ENCODE measurements at places on chromosomes 16 and 17.

DNA sequence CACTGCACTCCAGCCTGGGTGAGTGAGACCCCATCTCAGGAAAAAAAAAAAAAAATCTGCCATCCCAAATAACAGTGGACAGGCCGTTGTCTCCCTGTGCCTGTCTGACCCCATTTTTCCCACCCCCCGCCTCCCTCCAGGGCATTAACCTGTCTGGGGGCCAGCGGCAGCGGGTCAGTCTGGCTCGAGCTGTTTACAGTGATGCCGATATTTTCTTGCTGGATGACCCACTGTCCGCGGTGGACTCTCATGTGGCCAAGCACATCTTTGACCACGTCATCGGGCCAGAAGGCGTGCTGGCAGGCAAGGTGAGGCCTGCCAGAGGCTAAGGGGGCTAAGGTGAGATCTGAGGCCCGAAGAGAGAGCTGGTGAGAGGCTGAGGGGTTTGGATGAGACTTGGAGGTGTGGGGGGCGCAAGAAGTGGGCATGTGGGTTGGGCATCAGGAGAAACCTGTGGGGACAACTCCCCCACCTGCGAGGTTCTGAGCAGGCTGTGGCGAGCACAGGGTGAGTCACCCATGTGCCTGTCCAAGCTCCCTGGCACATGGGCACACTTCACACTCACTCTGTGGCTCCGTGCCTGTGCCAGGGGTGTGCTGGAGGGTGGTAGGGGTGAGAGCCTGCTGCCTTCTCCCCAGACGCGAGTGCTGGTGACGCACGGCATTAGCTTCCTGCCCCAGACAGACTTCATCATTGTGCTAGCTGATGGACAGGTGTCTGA, 34.7 kb downstream of the ANKRD40 start:
- DNase-seq, result no peak

DNA sequence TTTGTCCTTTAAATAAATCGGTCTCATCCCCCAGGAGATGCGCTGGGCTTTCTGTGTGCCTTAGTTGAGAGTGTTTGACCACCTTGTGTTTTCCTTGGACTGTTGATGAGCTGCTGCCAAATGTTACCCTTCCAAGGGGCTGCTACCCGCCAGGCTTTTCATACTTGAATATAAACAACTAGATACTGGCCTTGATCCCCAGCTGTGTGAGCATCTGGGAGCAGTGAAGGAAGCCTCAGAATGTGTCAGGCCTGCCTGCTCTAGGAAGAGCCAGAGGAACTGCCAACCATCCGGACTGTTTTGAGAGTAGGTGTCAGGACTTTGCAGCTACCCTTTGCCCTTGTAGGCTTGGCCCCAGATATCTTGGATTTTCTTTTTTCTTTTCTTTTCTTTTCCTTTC, 57.8 kb downstream of the LDHD start:
- no peak for DNase-seq

- DNase-seq, result no peak
Measured at GRCh38 chr16:17744921-17745572, 274.3 kb upstream of the XYLT1 start.

- no peak for DNase-seq
Measured at GRCh38 chr17:4176808-4177472, 33.9 kb downstream of the CYB5D2 start.

DNA sequence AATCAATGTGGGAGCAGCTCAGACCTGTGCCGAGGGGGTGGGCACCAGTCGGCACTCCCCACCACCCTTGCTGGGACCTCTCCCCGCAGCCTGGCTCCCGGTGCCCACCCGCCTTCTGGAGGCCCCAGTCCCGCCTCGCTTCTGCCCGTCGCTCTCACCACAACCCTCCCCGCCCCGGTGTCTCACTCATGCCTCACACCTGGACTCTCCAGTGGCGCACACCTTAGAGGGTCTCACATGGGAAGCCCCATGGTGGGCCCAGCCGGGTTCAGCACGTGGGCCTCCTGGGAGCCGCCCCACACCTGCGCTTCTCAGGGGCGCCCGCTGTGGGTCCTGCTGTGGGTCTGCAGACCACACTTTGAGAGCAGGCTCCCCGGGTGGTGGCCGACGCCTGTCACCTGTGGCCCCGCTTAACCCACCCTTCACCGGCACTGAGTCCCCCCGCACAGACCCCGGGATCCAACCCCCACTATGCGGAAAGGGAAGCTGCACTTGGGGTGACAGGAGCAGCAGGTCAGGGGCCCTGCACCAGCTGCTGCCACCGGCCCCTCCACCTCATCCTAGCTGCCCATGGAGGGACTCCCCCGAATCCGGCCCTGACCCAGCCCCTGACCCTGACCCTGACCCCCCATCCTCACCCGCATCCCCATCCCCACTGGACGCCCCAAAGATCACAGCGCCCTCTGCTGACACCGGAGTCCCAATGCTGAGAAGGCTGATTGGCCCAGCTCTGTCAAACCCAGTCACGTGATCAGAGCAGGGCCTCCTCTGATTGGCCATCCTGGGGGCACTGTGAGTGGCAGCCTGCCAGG, 27.4 kb upstream of the SLC38A10 start:
- DNase-seq, result peak; percentile 53

DNA sequence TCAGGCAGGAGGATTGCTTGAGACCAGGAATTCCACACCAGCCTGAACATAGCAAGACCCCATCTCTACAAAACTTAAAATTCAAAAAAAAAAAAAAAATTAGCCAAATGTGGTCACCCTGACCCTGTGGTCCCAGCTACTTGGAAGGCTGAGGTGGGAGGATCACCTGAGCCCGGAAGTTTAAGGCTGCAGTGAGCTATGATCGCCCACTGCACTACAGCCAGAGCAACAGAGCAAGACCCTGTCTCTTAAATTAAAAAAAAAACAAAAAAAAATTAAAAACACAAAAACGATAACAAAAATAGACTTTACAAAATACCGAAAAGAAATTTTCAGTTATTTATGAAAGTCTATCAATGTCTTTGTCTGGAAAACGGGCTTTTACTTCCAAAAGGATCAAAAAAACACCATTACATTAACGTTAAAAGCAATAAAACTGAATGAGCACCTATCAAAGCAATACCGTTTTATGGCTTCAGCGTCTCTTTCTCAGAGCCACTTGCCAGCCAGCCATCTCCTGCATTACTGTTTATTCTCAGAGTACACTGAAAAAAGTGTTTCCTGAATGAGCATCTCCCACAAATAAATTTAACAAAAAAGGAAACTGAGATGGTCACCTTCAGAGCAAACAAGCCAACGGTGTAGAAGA, 6.1 kb downstream of the USP7 start:
- no peak for DNase-seq

DNA sequence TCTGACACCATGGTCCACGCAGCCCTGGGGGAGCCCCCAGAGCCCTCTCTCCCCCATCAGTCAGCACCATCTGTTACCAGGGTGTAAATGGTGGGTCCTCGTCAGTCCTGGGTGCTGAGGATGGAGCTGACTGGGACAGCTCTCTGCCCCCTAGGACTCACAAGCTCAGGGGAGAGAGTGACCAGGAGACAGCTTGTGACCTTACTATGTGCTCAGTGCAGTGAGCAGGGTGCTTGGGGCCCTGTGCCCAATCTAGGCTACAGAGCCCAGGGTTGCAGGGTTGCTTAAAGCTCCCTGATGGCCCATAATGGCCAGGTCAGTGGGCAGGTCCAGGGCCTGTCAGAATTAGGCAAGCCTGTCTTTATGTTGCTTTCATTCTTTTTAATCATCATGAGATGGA, 11.3 kb downstream of the MMP2 start:
- DNase-seq, result no peak

GRCh38 chr16:57991551-57992059, 8.9 kb downstream of the ZNF319 start:
- no peak for DNase-seq

DNA sequence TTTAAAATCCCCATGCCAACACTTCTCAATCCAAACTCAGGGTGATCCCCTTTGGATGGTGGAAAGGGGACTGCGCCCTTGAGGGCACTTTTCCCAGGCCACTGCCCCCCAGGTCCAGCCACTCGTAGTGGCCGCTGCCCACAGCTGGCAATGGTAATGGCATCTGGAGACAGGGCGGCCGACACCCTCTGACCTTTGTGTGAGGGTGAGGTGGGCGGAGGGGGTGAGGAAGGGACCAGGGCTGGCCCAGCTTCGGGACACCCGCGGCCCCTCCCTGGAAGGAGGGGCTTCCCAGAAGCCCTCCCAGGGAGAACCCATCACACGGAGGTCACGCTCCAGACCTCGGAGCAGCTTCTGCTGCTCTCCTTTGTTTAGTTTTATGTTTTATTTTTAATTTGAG, 289.7 kb downstream of the FOXL1 start:
- no peak for DNase-seq

DNA sequence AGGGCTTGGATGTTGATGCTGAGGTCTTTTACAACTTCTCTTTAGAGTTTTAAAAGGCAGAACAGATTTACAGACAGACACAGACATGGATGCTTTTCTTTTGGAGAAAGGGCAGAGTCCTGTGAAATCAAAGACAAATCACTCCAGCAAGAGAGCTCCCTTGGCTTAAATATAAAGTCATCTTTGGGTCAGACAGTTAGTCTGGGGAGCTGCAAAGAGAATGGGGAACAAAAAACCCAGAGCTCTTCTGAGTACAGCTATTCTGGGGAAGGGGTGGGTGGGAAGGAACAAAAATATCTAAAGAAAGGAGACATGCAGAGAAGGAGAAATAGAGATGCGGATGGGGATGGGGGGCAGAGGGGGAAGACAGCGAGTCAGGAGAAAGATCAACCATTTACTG, 266.6 kb downstream of the XYLT1 start:
- no peak for DNase-seq

DNA sequence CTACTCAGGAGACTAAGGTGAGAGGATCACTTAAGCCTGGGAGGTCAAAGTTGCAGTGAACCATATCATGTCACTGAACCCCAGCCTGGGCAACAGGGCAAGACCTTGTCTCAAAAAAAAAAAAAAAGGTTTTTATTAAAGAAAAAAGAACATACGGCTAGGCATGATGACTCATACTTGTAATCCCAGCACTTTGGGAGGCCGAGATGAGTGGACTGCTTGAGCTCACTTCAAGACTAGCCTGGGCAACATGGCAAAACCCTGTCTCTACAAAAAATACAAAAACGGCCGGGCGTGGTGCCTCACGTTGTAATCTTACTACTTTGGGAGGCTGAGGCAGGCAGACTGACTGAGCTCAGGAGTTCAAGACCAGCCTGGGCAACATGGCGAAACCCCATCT, 38.4 kb downstream of the RANBP10 start:
- DNase-seq, result peak; percentile 85

GRCh38 chr17:61127960-61128359, 271.7 kb upstream of the TBX2 start:
- peak; percentile 60 for DNase-seq

- peak; percentile 25 for DNase-seq
Measured at GRCh38 chr16:69831212-69832123, 69.3 kb downstream of the WWP2 start.

DNA sequence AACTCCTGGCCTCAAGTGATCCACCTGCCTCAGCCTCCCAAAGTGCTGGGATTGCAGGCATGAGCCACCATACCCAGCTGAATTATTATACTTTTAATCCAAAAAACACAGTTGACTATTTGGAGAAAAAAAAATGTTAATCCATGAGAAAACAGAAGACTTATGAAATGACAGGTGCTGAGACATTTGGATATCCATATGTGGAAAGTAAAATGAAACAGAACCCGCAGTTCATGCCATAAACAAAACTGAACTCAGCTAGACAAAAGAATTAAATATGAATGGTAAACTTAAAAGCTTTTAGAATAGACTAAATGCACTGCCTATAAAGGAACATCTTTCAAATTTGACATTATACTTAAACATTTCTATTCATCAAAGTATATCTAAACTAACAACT, 8.2 kb upstream of the RBBP6 start:
- DNase-seq, result no peak

- peak; percentile 59 for DNase-seq
Measured at GRCh38 chr17:6510321-6510977, 45.9 kb downstream of the PITPNM3 start.

GRCh38 chr17:61390479-61390791, 9.2 kb upstream of the TBX2 start:
- DNase-seq, result no peak

DNA sequence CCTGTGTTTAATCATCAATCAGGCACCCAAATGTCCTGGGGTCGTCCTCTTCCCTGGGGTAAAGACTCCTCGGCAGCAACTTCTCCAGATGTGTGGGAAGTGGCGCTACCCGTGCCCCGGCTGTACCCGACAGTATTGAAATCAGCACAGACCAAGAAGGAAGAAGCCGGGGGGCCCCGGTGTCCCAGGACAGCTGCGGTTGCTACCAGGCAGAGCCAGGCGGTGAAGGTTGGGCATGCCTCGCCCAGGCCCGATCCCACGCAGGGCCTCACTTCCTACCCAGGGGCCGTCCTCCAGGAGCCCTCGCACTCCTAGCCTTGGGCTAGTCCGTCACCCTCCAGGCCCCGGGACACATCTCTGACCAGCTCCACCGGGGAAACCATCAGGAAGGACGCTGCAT, 9.0 kb upstream of the CCDC154 start:
- DNase-seq, result no peak

- DNase-seq, result peak; percentile 56
Measured at GRCh38 chr16:50153596-50154419, 702 bp downstream of the TENT4B start.

GRCh38 chr17:48954300-48954755, 9.7 kb upstream of the SNF8 start:
- DNase-seq, result peak; percentile 79

DNA sequence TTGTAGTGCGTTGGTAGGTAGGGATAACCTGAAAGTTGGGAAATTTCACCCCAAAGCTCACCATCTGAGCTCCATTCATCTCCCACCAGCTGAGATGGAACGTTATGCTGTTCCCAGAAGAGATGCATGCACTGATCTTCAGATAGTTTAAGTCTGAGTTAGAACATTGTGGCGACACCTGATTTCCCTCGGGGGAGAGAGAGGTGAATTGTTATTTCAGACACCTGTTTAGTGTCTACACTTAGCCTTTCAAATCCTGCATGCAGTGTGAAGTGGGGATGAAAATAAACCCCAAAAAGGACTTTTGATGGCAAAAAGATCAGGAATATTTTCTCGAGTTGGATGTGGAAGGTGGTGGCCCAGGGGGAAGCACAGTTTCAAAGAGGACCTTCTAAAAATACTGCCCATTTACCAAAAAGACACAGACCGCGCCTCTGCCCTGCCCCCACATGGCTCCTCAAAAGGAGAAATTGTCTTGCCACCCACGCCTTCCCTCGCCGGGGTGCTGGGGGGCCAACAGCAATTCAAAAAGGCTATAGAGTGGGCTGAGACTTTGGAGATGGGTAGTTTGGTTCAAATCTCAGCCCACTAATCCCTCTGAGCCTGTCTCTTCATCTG, 11.4 kb downstream of the CIITA start:
- DNase-seq, result no peak

Data from ELR (cell line).